ENCODE measurements at places on chromosomes 11 and 22.

DNA sequence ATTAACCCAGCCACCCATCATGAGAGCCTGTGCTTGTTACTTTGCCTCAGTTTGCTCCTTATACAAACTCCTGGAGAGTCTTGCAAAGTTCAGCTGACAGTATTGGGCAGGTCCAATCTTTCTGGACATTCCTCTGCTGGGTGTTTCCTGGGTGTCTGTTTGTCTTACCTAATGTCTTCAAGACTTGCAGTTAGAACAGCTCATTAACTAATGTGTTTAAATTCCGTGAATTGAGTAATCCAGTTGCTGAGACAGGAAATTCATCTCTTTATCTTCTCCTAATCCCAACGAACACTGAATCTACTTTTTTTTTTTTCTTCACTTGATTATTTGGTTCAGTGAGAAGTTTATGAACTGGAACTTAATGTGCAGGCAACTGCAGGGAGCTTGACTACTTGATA, 20.6 kb downstream of the BCO2 start:
- DNase-seq = no peak

DNA sequence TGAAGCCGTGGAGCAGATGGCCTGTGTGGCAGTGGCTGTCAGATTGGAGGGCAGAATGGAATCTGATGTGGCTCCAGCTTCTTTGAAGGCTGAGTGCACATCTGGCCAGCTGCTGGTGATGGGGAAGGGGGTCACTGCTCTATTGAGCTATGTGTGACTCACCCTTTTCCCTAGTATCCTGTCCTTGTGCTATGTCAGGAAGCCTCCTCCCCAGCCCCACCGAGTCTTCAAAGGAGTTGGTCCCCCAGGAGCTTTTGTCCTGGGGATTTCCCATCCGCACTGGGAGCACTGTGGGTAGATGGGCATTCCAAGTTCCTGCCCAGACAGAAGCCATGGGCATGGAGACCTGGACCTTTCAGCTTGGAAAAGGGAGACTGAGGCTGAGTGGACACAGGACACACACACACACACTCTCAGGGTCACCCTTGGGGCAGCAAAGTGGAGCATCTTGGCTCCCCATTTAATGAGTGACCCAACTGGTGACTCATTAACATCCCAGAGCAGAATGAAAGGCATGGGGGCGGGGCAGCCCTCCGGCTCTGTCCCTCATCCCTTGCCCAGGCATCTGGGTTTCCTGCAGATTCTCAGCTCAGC, 3.3 kb downstream of the SERPINH1 start:
- DNase-seq = no peak

GRCh38 chr11:132586801-132587200, 945.5 kb downstream of the OPCML start:
- no peak for DNase-seq

DNA sequence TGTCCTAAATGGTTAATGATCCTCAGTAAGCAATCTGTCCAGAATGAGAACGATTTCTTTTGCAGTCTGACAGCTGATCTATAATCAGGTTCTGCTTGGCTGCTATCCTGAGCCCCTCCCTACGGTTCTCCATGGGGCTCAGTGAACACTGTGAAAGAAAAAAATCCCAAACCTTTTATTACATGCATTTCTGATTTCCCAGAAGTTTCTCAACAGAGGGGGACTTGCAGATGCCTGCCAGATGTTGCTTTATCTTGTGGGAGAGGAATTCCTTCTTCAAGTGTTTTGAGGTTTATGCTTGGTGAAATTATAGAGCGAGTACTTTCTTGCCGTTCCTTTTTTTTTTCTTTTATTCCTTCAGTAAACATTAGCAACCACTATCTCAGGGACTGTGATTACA, 531.9 kb upstream of the ISX start:
- DNase-seq = no peak

DNA sequence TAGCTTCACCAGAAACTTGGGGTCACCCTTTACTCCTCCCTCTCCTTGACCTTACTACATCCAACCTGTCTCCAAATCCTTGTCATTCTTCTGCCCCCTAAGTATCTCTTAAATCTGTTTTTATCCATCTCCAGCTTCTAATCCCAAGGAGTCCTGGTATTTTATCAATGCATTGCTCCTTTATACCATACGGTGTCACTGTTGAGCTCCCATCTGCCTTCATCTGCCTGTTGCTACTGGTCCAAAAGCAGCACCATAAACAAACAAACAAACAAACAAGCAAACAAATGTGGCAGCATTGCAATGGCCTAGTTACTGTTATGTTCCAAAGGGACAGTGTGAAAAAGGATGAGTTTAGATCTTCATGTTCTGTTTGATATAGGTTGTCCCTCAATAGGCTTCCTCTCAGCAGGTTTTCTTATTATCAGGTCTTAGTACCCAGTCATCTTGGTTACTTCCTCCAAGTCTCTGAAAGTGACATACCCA, 34.2 kb downstream of the DNHD1 start:
- DNase-seq = no peak

DNA sequence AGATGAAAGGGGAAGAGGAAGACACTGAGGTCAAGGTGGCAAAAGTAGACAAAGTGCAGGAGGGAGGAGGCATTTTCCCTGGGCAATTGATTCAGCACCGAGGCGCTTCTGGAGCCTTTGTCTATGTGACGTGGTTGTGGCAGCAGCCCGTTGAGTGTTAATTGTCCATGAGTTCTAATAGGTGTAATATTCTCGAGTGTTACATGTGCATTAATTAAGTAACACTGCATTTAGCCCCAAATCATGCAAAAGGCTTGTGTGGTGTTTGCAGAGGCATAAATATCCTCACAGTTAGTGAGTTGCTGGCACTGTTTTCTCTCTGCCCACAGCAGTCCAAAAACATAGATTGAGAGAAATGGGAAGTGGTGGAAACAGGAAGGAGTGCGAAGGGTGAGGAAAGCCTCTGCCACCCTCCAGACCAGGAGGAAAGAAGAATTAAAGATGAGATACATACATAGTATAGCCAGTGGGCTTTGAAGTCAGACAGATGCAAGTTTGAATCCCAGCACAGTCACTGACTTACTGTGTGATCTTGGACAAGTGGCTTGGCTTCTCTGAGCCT, 361.2 kb downstream of the MN1 start:
- DNase-seq = no peak

Data from stimulated activated CD4-positive, alpha-beta T cell treated with anti-CD3 and anti-CD28 coated beads, Interleukin-1b, Interleukin-23, amount 100 ng/mL, for 24 hours (primary cell).